ENCODE measurements at places on chromosomes 4 and X.

DNA sequence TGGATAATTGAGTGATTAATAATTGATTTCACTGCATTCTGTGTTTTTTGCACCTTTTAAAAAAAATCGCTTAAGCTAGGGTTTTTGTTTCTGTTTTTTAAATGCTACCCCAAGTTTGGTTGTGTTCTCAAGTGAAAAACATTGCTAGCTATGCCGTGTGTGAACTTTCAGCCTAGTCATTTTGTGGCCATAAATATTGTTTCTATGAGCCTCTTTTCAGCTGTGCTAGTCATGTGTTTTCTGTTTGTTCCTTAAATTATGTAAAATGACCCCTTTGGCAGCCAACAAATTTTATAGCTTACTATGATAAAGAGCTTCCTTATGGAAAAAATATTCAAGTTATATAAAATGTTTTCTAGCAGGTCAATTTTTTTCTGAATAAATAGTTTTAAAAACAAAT, 59.1 kb downstream of the GALNT7 start:
- no peak for DNase-seq

- DNase-seq, result no peak
Observed at GRCh38 chr4:17197070-17197469, 298.6 kb upstream of the LDB2 start.

- DNase-seq, result no peak
Observed at GRCh38 chrX:82658492-82658891, 849.6 kb upstream of the POU3F4 start.

DNA sequence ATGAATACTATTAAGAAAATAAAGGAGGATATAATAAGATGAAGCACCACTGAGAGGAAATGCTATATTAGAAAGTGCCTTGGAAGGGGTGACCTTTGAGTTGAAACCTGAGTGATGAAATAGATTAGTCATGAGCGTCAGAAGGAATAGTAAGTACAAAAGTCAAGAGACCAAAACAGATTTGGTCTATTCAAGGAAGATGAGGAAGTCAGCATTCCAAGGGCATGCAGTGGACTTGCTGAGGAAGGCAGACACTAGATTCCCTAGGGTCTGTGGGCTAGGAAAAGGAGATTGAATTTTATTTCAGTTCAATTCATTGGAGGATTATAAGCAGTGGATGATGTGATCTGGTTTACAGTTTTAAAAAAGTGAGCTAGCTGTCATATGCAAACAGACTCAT, 73.0 kb upstream of the WDFY3 start:
- DNase-seq, result no peak

GRCh38 chr4:61202638-61203435, 2.7 kb downstream of the ADGRL3 start:
- DNase-seq, result no peak

- no peak for DNase-seq
Observed at GRCh38 chr4:150135134-150135772, 57.0 kb downstream of the DCLK2 start.
